ENCODE measurements at places on chromosomes 4 and X.

GRCh38 chrX:110383414-110383813 lies 24.8 kb downstream of the RTL9 start:
- no peak for DNase-seq

- peak; percentile 11 for DNase-seq
Measured at GRCh38 chr4:76363556-76364290, 57.2 kb downstream of the STBD1 start.

DNA sequence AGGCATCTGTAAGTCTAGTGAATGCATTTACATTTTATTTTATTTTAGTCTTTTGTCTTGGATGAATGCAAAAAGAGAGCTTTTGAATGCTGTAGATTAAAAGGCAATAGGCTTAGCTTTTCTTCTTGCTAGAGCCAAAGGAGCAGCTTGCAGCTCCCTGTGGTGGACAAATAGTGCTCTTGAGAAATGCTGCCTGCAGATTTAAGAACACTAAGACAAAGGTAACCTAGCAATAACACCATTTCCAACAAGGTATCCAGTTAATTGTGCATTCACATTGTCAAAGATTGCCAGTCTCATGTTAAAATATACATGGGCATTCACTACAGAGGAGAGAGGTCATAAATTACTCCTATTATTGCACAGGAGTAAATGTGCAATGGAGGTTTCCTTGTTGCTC lies 859.2 kb upstream of the PRKX start:
- DNase-seq, result no peak

- DNase-seq, result no peak
Measured at GRCh38 chr4:66575008-66575696, 904.9 kb upstream of the EPHA5 start.

- no peak for DNase-seq
Measured at GRCh38 chr4:102683881-102684609, 76.7 kb downstream of the MANBA start.

GRCh38 chr4:39133623-39134022 lies 48.7 kb upstream of the WDR19 start:
- no peak for DNase-seq

- no peak for DNase-seq
Measured at GRCh38 chr4:8817813-8818062, 53.9 kb downstream of the HMX1 start.

DNA sequence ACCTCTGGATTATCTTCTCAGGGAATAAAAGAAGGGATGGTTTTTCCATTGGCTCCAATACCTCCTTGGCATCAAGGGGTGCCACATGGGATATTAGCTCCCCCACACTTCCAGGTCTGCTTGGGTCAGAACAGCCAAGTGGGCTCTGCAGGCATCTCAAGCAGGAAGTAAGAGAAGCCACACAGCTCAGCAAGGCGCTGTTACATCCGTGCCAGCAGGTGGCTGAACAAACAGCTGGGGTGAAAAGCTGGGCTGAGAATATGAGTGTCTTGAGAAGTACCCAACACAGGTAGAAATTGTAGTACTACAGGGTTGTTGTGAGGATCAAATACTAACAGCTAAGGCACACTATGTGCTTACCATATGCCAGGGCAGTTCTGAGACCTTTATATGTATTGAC lies 76.7 kb upstream of the TMEM150C start:
- DNase-seq, result no peak

DNA sequence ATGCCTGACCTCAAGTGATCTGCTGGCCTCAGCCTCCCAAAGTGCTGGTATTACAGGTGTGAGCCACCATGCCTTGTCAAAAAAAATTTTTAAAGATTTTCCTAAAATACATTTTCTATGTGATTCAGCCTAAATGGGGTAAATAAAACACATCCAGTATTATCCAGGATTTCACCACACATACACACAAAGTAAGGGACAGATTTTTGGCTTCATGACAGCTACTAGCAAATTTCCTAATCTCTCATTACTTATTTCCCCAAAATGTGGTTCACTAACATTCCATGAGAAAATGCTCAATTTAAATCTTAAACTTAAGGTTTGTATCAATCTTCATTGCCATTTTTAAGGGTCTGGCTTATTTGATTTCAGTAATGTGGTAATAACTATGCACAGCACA lies 348.5 kb upstream of the INTU start:
- no peak for DNase-seq

DNA sequence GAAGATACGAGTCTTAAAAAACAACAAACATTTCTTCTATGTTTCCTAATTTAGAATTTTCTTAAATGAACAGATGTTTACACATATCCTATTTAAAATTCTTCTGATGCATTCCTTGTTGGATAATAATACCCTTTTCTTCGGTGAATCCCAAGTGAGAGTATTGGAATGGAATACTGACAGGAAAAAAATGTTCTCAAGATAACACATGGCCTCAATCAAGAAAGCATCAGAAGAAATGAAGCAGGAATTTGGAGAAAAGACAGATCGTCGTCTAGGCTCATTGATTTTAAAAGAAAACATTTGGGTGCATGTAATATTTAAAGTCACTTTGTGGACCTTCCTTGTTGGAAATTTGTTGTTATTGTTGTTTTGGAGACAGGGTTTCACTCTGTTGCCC lies 196.9 kb upstream of the ANK2 start:
- no peak for DNase-seq

GRCh38 chrX:40062525-40063155 lies 35.1 kb downstream of the BCOR start:
- no peak for DNase-seq

- no peak for DNase-seq
Measured at GRCh38 chrX:106035064-106035463, 3.5 kb downstream of the SERPINA7 start.

GRCh38 chr4:10033191-10033881 lies 12.0 kb upstream of the SLC2A9 start:
- peak; percentile 60 for DNase-seq

DNA sequence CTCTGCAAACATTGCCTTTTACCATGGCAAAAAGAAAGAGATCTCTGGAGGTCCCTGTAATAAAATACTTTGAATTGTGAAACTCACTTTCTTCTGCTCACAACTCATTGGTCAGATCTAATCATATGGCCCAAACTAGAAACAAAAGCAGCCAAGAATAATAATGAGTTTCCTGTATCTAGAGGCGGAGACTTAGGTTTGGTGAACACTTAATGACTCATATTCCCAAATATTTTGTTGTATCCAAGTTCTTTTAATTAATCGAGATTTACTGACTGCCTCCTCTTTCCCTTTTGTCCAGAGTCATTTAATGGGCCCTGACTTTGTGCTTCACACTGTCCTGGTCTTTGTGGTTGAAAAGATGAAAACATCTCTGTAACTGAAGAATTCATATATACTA lies 190.6 kb downstream of the CCSER1 start:
- no peak for DNase-seq

DNA sequence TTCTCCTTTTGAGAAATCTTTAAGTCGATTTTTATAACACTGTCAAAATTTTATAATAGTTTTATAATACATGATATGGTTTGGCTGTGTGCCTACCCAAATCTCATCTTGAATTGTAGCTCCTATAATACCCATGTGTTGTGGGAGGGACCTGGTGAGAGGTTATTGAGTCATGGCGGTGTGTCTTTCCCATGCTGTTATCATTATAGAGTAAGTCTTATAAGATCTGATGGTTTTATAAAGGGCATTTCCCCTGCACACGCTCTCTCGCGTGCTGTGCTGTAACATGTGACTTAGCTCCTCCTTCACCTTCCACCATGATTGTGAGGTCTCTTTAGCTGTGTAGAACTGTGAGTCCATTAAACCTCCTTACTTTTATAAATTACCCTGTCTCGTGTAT lies 364.0 kb upstream of the SPANXN4 start:
- DNase-seq, result no peak

GRCh38 chr4:166980419-166980818 lies 253.9 kb downstream of the SPOCK3 start:
- no peak for DNase-seq

DNA sequence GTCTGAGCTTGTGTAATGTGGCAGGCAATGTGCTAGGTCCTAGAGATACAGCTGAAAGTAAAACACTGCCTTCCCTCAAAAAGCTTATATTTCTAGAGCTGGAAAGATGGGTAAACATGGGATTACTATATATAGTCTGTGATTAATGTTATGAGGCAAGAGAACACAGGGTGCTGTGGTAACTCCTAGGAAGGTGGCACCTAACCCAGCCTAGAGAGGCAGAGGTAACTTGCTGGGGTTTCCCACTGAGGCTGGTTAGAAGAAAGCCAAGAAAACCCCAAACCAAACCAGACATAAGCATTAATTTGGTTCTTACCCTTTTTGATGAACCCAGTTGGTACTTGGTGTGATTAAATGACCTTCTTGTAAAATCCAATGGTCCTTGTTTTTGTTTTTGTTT lies 315.0 kb downstream of the PPP1R2C start:
- no peak for DNase-seq

DNA sequence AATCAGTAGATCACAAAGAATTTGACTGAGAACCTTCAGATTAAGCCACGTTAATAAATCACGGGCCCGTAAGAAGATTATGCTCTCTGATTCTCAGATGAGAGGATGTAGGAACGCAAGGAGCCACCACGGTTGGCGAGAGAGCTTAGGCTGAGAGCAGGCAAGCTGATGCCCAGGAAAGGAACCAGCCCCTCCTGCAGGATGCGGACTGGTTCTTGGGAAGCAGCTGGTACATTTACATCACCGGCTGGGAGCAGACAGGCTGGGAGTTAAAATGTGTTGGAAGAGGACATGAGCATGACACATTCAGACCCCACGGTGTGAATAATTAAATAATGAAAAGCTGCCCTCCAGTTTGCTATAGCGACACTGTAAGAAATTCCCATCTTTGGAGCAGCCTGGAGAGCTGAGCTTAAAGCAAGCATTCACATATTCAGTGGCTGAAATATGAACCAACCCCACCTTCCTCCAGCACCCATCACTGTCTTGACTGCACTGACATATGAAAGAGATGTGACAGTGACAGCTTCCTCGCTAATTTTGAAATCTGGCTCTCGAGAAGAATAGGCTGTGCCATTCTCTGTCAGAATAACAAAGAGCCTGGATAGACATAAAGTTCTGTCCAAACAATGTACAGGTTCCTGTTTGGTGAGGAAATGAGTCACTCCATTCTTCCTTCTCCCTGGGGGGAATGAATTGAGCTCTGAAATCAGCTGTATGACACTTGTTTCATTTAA lies 33.1 kb downstream of the LNX1 start:
- DNase-seq, result no peak

GRCh38 chr4:165926307-165926706 lies 53.3 kb downstream of the TLL1 start:
- DNase-seq, result no peak

DNA sequence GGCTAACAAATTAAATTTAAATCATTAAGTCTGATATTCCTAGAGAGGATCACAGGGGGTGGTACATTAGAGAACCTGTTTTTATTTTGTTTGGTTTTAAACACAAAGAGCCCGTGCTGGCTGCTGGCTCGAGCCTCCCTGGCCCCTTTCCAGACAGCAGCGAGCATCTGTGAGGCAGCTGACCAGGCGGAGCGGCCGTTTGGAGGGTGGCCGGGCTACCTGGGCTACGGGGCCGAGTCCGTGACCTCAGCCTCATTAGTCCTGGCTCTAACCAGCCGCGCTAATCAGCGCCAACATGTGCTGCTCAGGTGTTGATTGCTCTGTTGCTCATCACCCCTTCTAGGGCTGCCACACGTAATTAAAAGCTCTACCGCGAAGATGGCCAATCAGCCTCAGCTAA lies 35.3 kb downstream of the DCTD start:
- no peak for DNase-seq

GRCh38 chr4:79413886-79414285 lies 5.9 kb upstream of the GK2 start:
- DNase-seq, result peak; percentile 94

DNA sequence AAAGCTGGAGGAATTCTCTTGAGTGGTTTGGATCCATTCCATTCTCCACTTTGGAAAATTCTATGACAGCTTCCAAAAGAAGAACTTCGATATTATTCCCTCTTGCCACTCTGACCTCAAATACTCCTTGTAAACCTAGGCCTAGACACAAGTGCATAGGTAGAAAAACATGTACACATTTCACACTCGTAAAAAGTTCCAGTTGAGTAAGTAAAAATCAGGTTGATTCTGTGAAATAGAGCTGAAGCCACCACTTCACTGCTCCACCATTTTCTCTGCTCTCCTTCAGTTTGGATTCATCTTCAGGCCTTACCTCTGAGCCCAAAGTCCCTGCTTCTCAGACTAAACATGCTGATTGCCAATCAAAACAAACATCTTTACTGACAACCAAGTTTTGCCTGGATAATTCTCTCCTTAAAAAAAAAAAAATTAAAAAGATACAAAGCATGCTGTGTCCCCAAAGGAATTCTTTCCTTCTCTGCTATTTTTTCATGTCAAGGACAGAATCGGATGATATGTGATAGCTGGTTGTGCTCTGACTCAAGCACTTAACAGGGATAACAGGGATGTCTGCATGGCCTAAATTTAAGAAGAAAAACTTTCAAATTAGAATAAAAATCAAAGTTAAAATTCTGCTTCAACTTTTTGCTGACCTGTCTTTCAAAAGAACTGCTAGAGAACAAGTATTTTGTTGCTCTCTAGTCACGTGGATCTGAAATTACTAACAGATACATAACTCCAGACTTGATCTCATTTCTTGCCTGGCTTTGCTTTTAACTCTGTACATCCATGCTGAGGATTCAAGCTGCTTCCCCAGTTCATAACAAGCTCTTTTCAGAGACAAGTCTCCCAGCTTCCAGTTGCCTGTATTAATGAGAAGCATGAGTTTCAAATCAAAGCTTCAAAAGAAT lies 420.9 kb upstream of the INTU start:
- DNase-seq, result no peak

DNA sequence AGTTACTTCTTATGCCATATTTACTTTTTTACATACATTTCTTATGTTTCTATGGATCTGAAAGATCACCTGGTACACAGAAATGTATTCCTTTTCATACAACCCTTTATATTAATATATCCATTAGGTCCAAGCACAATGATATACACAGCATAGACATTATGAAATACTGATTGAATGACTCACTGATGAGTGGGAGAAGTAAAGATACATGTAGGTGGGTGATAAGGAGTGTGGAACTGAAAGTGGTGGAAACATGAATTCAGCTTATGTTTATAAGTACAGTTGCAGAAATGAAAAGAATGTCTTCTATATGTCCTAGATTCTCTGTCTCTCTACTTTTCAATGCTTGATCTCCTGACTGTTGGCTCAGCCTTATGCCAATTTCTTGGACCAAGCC lies 87.9 kb downstream of the YIPF7 start:
- DNase-seq, result no peak

Data from NCI-H2171 treated with DMSO at 0.1 percent for 48 hours (cell line).